ENCODE measurements at places on chromosomes 6 and 20.

GRCh38 chr6:83221889-83222479, 28.8 kb downstream of the RWDD2A start:
- no peak for DNase-seq

DNA sequence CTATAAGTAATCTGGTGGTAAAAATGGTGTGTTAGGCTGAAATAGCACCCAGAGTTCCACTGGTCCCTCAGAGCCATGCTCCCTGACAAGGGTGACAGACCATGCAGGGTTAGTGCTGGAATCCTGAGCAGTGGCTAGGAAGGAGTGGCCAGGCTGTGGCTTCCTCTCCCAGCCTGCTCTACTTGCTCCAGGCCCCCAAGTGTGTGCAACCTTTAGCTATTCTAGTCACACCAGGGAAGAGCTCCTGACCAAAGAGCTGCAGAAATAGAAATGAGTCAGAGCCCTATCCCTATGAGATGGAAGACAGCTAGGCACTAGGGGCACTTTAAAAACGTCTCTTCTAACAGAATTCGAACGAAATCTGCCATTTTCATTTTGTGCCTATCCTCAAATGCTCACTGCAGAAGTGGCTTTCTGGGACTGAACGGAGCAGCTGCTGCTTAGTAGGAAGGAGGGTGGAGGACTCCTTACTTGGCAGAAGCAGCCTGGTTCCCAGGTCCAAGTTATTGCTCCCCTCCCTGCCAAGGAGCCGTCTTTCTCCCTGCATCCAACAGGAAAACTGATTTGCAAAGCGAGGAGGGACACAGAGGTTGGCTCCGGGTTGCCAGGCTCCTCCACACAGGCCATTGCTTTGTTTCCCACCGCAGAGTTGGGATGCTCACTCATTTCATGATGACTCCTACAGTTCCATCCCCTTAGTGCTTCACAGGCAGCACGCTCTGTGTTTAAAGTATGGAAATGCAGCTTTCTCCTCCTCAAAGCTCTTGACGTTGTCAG, 754.5 kb downstream of the C6orf118 start:
- DNase-seq: no peak

GRCh38 chr6:44286747-44287146, 16.5 kb downstream of the TMEM151B start:
- no peak for DNase-seq

GRCh38 chr6:28633445-28634215, 107.9 kb downstream of the GPX5 start:
- no peak for DNase-seq

GRCh38 chr6:28003059-28003458, 46.0 kb downstream of the OR2B6 start:
- DNase-seq: no peak

GRCh38 chr6:3297909-3298308, 39.2 kb downstream of the PSMG4 start:
- no peak for DNase-seq

DNA sequence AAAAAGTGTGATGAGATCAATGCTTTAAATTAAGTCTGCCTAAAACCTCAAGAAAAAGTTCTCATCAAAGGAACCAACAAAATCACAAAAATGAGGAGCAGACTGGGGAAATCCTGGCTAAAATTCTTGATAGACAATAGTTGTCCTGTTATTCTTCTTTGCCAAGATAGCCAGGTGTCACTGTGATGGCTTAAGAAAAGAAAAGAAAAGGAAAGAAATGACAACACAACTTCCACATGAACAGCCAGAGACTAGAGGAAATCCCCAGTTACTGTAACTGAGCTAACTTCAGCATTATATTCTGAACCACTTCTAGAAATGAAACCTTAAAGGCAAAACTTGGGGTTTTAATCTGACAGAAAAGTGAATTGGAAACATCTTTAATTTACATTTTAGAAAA, 129.6 kb downstream of the CD24 start:
- DNase-seq: no peak

DNA sequence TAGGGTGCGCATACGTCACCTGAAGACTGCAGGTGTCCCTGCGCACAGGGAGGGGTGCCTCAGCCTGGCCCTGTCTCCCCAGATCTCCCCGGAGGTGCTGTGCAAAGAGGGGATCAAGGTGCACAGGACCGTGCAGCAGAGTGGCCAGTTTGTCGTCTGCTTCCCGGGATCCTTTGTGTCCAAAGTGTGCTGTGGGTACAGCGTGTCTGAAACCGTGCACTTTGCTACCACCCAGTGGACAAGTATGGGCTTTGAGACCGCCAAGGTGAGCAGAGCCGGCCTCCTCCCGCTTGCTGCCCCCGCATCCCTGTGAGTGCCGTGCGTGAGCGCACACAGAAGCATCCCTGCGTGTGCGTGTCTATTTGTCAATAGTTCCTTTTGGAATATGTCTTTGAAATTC, 150.7 kb downstream of the DTNBP1 start:
- DNase-seq: no peak

DNA sequence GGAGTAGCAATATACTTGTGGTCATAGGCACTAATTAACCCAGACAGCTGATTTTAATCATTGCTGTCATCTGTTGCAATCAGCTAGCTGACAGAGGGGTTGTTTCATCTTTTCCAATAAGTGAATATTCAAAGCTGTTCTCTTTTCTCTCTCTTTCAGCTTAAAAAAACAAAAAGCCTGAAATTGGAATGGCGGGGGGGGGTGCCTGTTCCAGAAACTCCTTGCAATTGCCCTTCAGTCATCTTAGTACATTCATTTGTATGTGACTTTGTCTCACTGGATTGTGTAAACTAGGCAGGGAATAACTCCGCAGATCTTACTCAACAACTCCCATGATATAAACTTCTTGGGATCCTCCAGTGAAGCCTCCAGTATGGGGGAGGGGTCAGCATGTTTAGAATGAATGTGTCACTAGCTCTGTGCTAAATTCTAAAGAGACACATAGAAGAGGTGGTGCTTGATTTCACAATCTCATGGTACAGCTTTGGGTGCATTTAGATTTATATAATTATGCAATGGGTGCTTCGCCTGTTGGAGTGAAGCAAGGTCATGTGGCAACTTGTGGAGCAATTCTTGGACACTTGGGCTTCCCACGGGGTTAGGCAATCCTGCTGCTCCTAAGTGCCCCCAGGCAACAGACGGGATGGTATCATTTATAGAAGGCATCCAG, 40.1 kb downstream of the SLC24A3 start:
- DNase-seq: peak; percentile 53

DNA sequence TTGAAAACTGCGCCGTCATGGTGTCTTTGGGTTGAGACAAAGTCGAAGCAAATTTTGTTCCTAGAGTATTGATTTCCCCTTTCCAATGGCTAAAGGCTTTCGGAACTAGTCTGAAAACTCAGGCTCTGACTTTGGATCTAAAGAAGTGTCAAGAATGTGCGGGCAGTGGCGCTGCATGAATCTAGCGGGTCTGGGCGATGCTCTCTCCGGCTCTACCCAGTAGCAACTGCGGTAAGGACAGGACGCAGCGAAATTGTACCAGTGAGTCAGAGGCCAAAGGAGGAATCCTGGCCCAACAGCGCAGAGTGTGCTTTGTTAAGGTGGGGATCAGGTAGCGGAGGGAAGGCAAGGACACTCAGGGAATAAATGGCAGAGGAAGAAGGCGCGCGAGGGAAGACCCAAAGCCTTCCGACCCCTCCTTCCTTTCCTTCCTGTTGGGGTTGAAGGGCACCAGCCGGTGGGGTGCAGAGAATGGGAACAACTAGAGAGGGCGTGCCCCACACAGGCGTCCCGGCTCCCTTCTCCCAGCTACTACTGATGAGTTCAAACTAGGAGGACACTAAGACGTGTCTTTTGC, 32.1 kb downstream of the HLA-F start:
- DNase-seq: no peak

GRCh38 chr6:141675957-141676356, 456.8 kb upstream of the GJE1 start:
- no peak for DNase-seq

DNA sequence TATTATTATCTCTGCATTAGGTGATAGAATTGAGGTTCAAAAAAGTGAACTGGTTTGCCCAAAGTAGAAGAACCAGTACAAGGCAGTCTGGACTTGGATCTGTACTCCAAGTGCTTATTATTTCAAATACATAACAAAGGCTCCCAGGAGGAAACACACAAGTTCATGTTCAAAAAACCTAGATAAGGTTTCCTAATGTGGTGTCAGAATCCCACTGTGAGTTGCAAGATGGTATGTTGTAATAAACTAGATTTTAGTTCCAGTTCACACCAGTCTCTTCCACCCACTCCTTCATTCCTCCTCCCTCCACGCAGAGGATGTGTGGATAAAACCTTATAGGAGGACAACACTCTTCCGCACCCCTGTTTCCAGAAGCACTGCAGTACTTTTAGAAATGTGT, 42.8 kb downstream of the KIAA0319 start:
- no peak for DNase-seq

- DNase-seq: peak; percentile 72
Measured at GRCh38 chr6:42104095-42104803, 38.2 kb downstream of the C6orf132 start.
